Stimulated activated CD4-positive, alpha-beta T cell treated with anti-CD3 and anti-CD28 coated beads, Interleukin-12 subunit alpha, Interleukin-12 subunit beta, amount 100 ng/mL, for 24 hours (primary cell): ENCODE measurements at places on chromosomes 1 and 21.

- DNase-seq, result no peak
These were observed 5.0 kb upstream of the SH2D1B start for GRCh38 chr1:162416909-162417308.

- no peak for DNase-seq
These were observed 404.0 kb upstream of the VAMP3 start for GRCh38 chr1:7366955-7367665.

- DNase-seq, result no peak
These were observed 148.2 kb upstream of the COL11A1 start for GRCh38 chr1:103256490-103256889.

GRCh38 chr1:231165371-231165770, 3.5 kb downstream of the TRIM67 start:
- DNase-seq, result no peak

- no peak for DNase-seq
These were observed 73.6 kb downstream of the TRIM11 start for GRCh38 chr1:228332797-228333738.

DNA sequence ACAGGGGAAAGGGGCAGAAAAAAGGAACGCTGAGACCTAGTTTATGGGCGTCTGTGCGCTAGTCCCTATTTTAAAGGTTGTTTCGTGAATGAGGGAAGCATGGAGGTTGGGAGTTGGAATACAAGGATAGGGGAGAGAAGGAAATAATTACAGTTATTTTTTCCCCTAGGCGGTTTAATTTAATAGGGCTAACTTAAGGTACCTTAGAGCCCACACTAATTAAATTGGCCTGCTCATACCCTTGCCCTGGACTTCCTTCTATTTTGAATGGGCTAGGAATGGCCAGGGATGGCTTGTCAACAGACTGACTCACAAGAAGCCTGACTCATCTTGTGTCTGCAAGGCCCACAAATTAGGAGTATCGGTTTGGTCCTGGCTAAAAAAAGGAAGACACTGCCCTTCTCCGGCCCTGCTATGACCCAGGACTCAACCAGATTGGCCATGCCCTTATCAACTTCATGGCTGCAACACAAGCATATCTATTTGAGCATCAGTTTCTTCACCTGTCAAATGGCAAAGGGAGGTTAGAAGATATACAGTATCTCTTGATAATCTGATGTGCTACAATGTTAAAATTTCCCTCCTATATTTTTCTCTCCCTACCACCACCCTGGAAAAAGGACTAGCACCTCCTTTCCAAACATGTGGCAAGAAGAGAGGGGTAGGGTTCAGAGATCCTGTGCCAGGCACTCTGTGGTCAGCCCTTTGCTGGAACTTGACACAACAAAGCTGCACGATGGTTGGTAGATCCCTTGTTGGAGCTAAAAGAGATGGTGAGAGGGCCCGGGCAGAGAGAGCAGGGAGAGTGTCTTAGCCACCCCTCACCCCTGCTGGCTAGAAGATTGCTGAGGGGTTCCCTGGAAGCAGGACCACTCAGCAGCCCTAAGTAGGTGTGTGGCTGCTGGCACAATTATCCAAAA, 2.2 kb upstream of the SSBP3 start:
- no peak for DNase-seq

GRCh38 chr1:10755970-10756521, 40.4 kb downstream of the CASZ1 start:
- DNase-seq, result peak; percentile 30

DNA sequence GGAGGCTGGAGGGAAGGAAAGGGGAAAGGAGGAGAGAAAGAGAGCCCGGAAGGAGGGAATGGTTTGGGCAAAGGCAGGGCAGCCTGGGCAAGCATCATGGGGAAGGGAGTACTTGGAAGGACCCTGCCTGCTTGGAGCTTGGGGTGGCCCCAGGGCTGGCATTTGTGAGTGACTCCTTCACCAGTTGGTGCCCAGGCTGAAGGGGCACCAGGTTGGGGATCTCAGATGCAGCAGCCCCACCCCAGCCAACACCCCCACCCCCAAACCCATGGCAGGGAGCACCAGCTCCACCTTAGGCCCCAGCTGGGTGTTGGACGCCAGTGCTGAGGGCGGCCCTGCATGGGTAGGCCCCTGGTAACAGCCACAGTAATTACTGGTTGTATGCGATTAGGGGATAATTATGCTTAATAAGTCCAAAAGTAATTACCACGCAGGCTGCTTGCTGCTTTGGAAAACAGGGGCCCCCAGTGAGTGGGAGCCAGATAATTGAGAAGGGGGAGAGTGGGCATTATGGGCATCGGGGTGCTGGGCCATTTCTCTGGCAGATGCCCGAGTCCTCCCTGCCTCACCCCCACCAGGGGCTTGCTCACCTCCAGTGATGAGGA, 78.3 kb downstream of the VWA5B1 start:
- no peak for DNase-seq

- no peak for DNase-seq
These were observed 5.7 kb downstream of the GPR88 start for GRCh38 chr1:100543640-100544039.

DNA sequence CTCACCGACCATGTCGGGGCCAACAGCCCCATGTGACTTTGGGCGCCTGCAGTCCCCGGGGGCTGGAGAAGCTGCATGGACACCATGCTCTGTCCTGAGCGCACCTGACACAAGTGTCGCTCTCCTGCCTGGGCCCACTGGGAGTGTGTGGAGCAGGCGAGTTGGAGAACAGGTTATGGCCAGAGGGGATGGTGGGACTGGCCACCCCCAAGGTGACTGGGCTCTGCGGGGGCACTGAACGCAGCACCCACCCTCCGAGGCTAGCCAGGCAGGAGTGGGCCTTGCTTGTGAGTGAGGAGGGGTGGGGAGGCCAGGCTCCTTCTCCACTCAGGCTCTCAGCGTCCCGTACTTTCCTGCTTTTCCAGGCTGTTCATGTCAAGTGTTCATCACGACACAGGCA, 35.6 kb downstream of the SNAP47 start:
- no peak for DNase-seq

- no peak for DNase-seq
These were observed 193.8 kb upstream of the EDN2 start for GRCh38 chr1:41678111-41678878.

- peak; percentile 42 for DNase-seq
These were observed 650 bp downstream of the TNFAIP8L2 start for GRCh38 chr1:151157067-151157531.

GRCh38 chr1:58149271-58149812, 397.2 kb downstream of the OMA1 start:
- DNase-seq, result no peak

- no peak for DNase-seq
These were observed 629.3 kb upstream of the ADAMTS5 start for GRCh38 chr21:27596196-27596595.

DNA sequence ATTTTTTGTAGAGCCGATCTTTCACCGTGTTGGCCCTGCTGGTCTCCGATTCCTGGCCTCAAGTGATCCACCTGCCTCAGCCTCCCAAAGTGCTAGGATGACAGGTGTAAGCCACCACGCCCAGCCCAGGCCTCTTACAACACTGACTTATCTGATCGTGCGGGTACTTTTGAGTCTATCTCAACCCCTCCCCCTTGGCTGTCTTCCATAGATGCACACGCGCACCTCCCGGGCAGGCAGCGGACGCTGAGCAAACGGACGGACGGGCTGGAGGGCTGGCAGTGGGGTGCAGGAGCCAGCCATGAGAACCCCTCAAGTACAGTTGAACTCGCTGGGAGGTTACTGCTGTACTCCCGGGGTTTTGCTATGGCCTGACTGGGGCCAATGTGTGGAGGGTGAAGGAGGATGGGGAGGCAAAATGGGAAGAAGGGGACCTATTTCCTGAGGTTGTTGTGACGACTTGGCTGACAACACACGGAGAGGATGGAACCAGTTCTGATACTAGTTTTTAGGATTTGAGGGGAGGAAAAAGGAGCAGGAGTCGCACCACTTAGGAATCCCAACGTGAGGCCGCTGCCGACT, 959 bp downstream of the CD58 start:
- peak; percentile 21 for DNase-seq

GRCh38 chr1:91015794-91016550, 5.9 kb downstream of the ZNF644 start:
- no peak for DNase-seq

- no peak for DNase-seq
These were observed 376.3 kb downstream of the KCNH1 start for GRCh38 chr1:210757677-210758076.

DNA sequence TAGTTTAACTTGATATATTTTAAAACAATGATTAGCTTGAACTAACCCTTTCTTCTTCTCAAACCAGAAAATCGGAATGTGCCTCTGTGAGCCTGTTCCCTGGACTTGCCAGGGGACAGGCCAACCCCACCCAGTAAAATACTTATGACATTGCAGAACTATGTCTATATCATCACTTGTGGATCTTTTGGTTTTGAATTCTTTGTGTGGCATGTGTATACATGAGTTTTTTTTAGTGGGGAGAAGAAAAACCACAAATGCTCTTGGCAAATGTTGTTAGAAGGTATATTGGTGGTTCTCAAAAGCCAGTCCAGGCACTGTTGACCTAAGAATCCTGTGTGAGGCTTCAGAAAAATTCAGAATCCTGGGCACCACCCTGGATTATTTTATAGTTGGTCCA, 347.4 kb downstream of the SIPA1L2 start:
- no peak for DNase-seq

DNA sequence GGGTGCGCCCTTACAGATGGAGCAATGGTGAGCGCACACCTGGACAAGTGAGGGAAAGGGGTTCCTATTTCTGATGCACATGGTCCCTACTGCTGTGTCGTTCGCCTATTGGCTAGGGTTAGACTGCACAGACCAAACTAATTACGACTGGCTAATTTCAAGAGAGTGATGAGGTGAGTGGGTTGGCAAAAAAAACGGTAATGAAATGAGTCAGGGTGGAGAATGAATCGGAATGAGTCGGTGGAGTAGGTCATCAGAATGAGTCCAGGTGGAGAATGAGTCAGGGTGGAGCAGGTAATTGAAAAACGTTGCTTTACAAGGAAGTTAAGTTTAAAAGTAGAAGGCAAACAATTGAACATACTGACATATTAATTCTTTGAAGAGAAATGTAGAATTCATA, 79.8 kb downstream of the WDR4 start:
- no peak for DNase-seq

DNA sequence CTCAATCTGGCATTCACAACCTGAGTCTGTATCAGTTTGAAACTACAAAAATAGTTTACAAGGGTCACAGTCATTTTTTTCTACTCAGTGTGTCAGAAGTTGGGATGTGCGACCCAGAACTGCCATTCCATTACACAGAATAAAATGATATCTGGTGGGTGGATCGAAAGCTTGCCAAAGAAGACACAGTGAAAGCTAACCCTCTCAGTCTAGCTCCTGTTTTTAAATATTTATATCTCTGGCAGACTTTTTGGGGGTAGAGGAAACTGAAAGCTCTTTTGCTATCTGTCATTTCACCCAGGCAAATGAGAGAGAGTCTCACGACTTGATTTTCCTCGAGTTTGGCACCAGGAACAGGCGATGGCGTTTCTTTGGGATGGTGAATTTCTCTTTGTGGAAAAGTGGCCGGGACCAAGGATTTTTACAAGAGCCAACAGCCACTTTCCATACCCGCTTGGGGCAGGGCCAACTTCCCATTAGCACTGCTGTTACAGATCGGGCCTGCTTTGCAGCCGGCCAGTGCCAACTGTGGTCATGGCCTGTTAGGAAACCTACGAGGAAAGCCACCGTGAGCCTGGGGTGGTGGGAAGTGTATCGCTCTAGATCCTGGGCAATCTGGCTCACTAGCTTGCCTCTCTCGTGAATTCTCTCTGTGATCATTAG, 185.5 kb upstream of the NFIA start:
- no peak for DNase-seq

DNA sequence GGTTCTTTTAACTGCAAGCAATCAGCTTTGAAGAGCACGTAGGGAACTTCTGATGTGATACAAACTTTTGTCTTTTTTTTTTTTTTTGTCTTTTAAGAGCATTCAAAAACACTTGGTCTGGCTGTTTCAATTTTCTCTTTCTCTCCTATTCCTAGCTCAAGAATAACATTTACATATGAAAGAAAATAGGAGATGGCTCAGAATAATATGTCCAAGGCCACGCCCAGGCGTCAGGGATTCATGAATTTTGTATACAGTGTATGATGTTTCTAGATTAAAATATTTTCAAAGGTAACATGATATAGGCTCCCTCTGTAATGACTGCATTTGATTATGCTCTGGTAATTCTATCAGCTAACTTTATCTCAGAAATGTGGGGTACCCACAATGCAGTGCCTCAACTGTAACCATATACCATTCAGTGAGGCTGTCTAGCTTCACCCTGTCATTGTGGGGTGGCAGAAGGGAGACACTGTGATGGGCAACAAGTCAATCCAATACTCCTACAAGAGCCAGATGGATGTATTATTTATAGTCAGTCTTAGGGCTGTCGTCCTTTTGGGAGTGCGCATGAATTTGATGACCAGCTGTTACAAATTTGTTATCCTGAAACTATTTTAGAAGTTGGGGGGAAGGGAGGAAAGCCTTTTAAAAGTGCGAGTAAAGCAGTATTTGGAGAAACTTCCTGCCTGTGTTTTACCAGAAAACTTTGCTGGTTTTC, 1.5 kb upstream of the AKNAD1 start:
- DNase-seq, result no peak

DNA sequence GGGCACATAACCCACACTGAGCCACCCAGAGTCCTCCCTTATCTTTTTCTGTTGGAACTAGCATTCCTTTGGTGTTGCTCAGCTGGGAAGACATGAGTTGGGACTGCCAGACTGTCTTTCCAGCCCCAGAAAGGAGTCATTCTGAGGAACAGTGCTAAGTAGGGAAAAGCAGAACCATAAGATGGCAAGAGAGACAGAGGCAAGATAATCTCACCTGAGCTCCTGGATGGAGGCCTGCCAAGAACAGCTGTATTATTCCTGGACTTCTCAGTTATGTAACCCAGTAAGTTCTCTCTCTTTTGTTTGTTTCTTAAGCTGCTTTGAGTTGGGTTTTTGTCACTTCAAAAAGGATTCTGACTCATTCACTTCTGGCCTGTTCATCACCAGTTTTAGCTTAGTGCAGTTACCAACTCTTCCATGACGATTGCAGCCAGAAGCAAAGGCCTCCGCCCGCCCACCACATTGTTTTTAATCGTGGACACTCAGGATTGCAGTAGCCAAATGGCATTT, 134.4 kb downstream of the OMA1 start:
- no peak for DNase-seq
